ENCODE measurements at places on chromosomes 13 and 19. TPM values are rescaled to one million over a fixed set of nuclear protein-coding genes. Genes with fewer than 3 reads are reported as not detected.

DNA sequence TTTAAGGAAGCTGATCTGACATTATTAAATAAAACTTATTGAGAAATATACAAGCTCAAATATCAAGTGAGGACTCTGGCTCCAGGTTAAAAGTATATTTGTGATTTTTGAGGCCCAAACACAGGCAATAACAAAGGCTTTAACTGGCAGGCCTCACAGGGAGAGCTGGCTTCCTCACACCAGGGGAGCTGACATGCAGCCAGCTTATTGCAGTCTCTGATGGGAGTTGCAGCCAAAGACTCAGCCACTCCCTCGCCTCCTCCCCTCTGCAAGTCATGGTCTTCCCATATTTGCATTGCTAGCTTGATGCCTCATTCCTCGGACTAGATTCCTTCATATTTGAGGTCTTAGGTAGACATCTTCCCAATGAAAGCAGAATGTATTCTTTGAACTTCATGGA is 647.1 kb upstream of the SLITRK6 start:
- DNase-seq: no peak

DNA sequence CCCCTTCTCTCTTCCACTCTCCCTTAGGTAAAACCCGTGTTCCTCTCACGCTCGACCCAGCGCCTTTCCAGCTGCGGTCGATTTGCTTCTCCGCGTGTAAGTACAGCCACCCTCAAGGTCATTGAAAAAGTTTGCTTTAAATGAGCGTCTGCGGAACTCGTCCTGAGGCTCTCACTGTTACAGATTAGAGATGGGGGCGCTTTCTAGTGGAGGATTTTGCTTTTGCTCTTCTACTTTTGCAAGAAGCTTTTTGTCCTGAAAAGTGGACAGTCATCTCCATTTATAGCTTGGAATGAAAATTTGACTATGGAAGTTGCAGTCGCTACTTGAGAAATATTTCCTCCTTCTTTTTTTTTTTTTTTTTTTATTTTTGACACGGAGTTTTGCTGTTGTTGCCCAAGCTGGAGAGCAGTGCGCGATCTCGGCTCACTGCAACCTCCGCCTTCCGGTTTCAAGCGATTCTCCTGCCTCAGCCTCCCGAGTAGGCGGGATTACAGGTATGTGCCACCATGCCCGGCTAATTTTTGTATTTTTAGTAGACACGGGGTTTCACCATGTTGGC is 595 bp upstream of the RAB20 start:
- no peak for DNase-seq

DNA sequence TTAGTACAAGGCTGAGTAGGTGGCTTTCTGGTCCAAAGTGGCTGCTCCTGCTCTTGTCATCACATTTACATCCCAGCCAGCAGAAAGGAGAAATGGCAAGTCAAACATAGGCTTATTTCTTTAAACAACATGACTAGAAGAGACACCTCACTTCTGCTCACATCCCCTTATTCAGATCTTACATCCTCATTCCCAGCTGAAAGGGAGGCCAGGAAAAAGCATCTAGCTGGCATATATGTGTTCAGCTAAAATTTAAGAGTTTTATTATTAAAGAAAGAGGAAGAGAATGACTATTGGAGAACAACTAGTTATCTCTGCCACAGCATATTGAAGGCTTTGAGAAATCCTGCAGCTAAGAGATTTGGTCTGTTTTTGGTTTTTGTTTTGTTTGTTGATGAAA is 34.1 kb downstream of the RGCC start:
- no peak for DNase-seq

CBY2 gene
- not detected for total RNA-seq

CACNG8 gene
- total RNA-seq: not detected

Data from sigmoid colon (tissue), 7 donors.